Stromal cell of bone marrow (primary cell): ENCODE measurements at places on chromosomes 4 and X.

DNA sequence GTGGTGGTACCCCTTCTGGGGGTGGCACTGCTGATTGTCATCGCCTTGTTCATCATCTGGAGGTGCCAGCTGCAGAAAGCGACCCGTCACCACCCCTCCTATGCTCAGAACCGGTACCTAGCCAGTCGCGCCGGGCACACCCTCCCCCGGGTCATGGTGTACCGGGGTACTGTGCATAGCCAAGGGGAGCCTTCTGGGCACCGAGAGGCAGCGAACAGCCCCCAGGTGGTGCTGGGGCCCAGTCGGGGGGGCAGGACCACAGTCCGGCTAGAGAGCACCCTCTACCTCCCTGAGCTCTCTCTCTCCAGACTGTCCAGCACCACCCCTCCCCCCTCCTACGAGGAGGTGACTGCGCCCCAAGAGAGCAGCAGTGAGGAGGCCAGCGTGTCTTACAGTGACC, 5.3 kb downstream of the PRRG3 start:
- no peak for DNase-seq

- DNase-seq = no peak
Observed at GRCh38 chr4:31974490-31975002, 1254.4 kb downstream of the PCDH7 start.

DNA sequence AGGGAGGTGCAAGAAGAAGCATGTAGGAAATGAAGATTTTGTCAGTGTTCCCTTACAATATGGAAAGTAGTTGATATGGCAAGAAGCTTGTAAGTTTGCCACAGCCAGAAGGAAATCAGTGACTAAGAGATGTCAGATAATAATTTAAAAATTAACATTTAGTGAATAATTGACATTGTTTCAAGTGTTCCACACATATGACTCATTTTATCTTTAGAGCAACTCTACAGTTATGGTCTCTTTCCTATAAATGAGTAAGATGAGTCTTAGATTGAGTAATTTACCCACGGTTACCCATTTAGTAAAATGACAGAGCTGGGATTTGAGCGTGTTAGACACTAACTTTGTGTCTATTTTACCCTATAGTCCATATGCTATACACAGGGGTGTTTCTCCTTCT, 300.3 kb upstream of the IRS4 start:
- no peak for DNase-seq

DNA sequence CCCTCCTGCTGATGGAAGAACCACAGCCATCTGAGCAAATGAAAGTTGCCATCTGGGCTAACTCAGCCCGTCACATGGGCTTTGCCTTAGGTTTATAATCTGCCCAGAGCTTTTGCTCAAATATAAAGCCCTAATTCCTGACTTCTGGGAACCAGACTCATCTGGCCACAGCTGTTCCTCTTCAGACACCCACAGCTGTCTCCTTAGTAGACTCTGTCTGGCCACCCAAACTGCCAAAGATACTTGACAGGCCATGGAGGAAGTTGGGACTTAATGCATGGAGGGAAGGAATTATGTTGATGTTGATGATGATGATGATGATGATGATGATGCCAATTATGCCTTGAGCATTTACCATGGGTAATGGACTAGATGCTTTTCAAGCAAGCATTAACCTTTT, 8.0 kb downstream of the LGI2 start:
- DNase-seq = no peak
